Vagina (tissue), 2 donors: ENCODE measurements at places on chromosomes 12 and 14.

GRCh38 chr14:83816761-83817160 lies 1713.2 kb upstream of the FLRT2 start:
- no peak for DNase-seq

DNA sequence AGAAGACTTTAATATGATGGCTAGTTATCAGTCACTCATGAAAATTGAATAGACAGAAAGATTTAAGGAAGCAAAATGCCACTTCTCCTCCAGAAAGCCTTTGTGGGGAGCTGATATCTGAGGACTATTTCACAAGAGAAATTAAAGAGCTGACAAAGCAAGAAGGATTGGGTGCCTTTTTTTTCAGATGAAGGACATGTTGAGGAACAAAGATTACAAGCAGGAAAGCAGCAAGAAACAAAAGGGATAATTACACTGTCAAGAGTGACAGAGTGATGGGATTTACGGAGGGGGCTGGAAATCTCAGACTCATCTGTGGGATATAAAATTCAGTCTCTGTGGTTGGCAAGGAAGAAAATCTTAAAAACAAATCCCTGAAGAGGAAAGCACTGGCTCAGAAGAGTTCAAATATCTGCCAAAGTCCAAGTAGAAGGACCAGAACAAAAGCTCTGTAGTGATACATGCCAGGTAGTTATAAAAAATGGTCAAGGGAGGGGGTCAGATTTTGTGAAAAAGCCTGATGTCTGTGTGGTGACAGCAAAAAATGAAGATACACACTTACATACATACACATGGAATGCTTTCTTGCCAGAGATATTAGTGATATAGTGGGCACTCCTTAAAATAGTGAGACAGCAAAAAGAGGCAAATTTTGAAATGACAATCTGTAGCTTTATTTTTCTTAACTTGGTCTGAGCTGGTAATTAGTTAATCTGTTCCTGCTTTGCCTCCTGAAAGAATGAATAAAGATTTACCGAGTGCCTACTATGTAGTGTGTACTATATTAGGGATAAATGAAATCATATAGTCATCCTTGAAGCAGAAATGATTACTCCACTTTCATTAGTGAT lies 62.9 kb downstream of the EPS8 start:
- no peak for DNase-seq

DNA sequence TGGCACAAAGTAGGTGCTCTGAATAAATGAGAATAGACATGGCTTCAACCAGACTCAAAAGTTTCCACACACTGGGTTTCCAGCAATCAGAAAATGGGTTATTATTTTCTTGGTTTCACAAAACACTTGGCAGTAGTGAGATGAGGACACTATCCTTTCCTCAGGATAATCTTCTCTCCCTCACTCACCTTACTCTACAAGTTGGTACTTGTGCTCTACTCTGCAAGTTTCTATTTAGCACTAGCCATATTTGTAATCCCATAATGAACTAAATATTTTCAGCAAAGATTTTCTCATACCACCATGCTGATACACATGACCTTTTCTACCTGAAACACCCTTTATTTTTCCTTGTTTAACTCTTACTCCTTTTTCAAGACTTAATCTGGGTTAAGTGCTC lies 137.7 kb downstream of the FOXA1 start:
- no peak for DNase-seq

GRCh38 chr12:99093166-99093565 lies 448.1 kb downstream of the APAF1 start:
- no peak for DNase-seq

DNA sequence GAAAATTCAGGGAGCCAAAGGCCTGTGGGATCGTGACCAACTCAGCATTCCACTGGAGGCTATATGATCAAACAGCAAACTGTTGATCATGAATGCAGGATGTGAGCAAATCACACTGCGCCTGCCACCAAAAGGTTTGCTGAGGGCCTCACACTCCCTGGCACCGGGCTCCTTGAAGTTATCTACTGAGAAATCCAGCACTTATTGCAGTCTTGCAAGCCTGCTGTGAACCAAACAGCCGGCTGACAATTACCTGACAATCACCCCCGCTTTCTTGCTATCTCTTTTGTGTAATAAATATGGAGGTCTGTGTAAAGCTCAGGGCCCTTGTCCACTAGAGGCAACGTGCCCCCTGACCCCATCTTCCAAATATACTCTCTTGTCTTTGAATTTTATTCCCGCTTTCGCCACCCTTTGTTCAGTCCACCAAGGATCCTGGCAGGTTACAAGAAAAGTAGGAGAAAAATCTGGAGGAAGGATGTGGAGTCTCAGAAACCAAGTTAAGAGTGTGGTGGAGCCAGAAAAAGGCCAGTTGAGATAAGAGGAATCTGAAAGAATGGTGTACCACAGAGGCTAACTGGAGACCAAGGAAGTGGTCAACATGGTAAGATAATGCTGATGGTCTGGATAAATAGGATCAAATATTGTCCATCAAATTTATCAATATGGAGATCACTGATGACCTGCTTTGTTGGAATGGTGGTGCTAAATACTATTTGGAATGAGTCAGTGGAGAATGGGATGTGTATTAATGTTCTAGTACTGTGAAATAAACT lies 229.2 kb downstream of the ALX1 start:
- DNase-seq = no peak
